Astrocyte (in vitro differentiated cells and primary cell): ENCODE measurements at places on chromosomes 7 and 10. TPM values are rescaled to one million over a fixed set of nuclear protein-coding genes. Genes with fewer than 3 reads are reported as not detected.

SPOCK2 gene
- 0.89 and 1.4 TPM in 2 replicates for total RNA-seq

TAF6 gene
- 35.7 and 47.0 TPM in 2 replicates for total RNA-seq

LIPK gene
- total RNA-seq = not detected in 2 replicates

ERVW-1 gene
- total RNA-seq = 0.19 TPM in 1 of 2 replicates, not detected in the other

SNX10 gene
- total RNA-seq = 5.4 and 6.3 TPM in 2 replicates

GRCh38 chr7:105958012-105958411 is 5.1 kb upstream of the CDHR3 start:
- DNase-seq = no peak

DNA sequence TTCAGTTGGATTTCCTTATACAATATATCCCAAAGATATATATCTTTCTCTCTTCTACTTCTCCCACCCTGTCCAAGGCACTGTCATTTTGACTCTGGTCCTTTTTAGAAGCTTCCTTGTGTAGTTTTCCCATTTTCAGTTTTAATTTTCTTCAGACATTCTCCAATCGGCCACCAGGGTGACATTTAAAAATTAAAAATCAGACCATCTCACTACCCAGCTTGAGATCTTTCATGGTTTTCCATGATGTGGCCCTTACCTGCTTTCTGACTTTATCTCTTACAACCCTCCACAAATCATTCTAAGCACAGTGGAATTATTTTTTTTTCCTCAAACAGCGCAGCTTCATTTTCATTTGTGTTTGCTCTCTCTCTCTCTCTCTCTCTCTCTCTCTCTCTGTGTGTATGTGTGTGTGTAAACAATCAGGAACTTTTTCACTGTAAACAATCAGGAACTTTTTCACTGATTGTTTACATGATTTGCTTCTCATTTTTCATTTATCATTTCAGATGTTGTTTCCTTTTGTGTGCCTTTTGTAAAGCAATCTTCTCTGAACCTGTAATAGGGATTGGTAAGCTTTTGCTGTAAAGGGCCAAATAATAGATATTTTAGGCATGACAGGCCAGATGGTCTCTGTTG is 348.9 kb downstream of the ATRNL1 start:
- no peak for DNase-seq

- no peak for DNase-seq
Observed at GRCh38 chr7:118059209-118059608, 124.8 kb upstream of the LSM8 start.

DNA sequence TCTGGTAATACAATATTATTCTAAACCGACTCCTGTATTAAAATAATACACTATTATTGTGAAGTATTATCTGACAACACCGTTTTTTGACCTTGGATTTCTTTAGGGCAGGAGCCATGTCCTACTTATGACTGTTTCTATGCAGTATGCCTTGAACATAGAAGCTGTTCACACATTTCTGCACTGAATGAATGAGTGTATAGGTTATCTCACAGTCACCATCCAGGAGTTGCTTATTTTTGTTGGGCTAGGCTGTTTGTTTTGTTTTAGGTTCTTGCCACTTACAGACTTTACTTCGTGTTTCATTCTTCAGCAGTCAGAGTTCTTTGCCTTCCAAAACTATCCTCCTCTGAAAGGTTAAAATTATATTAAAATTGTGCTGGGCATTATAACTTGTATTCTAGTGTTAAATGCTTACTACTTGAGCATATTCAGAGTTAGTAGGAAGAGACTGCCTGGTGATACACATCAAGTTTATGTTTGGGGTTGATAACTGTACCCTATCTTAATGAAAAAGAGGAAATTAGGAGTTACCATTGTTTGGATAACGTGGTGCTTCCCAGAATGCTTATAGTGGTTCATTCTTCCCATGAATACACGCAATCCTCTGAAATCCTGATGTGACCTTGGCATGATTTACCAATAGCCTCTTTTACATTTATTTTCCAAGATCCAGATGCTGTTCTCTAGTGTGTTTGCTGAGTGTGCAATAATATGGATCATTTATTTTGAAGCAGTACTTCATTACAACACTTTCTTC is 1.7 kb downstream of the RALA start:
- DNase-seq = no peak
